ENCODE measurements at places on chromosomes 13 and 19.

DNA sequence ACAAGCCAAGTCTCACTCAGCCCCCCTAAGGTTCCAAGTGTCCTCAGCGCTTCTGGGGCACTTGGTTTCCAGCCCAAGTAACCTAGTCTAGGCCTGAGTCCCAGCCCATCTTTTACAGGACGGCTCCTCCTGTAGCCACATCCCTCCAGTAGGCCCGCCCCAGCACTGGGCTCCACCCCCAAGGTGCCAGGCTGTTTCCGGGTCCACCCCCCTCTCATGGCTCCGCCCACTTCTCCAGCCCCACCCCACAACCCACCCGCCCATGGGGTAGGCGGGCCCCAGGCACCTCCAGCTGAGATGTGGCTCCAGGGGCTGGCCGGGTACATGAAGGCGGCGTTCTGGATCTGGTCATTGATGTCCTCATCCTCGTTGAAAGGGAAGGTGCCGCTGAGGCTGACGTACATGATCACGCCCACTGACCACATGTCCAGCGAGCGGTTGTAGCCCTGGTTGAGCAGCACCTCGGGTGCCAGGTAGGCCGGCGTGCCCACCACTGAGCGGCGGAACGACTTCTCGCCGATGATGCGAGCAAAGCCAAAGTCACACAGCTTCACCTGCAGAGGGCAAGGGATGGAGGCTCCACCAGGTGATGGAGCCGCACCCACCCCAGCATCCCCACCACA is 17.2 kb upstream of the DACT3 start:
- DNase-seq, result peak; percentile 65

- DNase-seq, result peak; percentile 36
These were observed 5.8 kb downstream of the SMIM7 start for GRCh38 chr19:16654140-16654539.

GRCh38 chr13:48505597-48506091 is 27.2 kb downstream of the RCBTB2 start:
- peak; percentile 46 for DNase-seq

DNA sequence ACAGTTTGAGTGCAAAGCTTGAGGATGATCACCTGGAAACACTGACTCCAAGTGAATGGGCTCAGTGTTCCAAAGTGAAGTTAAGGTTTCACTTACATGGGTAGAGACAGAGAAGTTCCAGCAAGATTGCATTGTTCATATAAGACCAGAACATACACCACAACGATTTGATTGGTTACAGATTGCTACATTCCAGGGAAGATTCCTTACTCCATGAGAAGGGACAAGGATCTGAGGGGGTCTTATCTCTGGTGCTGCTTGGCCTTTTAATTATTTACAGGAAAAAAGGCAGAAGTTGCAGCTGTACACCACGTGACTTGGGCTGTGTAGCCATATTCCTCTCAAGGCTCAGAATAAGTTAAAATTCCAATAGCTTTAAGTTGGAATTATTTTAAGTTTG is 12.3 kb downstream of the WDFY2 start:
- no peak for DNase-seq

GRCh38 chr13:110869805-110870706 is 44.8 kb downstream of the ANKRD10 start:
- peak; percentile 96 for DNase-seq

DNA sequence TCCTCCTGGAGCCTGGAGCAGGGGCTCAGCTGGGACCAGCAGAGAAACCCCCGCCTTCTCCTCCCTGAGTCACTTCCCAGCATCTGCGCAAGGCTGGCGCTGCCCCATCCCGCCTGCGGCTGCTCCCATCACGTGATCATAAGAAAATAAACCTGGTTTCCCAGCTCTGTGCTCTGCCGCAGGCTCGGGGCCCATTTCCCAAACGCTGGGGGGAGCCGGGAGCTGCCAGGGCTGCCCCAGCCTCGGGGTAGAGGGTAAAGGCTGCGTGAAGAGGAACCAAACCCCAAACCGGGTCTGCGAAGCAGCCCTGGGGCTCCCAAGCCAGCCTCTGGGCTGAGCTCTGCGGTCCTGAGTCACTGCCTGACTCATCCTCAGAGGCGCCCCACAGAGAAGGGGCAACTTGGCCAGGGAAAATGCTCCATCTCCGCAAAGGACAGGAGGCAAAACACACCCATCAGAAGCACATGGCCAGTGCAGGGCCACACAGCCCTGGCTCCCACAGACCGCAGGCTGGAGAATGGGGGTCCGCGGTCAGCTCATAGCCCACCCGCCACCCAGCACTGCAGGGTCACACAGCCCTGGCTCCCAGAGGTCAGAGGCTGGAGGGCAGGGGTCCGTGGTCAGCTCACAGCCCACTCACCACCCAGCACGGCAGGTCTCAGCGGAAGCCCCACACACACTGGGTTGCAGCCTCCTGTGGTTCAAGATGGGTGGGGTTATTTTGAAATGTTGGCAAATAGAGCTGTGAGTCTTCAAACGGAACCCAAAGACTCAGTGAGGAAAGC is 67.1 kb downstream of the RASA3 start:
- DNase-seq, result peak; percentile 90

DNA sequence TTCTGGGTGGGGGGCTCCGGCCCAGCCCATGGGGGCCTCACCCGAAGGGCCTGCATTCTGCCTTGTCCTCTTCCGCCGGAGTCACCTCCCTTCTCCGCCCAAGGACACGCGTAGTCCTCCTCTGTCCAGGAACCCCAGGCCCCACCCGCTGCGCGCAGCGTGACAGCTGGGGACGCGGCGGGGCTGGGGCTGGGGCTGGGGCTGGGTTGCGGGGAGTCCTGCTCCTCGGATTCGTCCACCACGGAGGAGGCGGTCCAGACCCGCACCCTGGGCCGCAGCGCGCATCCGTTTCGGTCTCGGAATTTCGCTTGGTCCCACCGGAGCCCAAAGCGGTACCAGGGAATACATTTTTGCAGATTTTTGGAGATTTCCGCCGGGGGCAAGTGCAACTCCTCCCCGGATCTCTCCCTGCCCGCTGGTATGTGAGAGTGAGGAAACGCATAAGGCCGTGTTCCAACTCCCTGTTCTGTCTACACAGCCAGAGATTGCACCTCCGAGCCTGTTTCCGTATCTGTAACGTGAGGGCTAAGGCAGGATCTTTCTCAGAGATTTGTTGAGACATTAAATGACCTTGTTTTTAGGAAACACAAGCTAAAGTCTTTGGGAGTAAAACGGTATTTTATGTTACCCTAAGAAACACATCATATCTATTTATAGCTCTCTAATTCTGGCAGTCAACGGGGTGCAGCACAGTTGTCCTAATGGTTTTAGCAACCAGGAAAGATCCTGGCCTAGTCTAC is at the start of gene COX7A1:
TSS of gene COX7A1 (minus strand) at position 96 of the 740 bp plus-strand sequence. CDS start at position 56, 40 bp downstream.
- peak; percentile 82 for DNase-seq

GRCh38 chr13:110758195-110758805 is 44.8 kb downstream of the ING1 start:
- peak; percentile 29 for DNase-seq

GRCh38 chr19:55068950-55069864 is 6.3 kb upstream of the RDH13 start:
- DNase-seq, result peak; percentile 68

- DNase-seq, result peak; percentile 87
These were observed 21.5 kb upstream of the GARRE1 start for GRCh38 chr19:34232566-34233481.

DNA sequence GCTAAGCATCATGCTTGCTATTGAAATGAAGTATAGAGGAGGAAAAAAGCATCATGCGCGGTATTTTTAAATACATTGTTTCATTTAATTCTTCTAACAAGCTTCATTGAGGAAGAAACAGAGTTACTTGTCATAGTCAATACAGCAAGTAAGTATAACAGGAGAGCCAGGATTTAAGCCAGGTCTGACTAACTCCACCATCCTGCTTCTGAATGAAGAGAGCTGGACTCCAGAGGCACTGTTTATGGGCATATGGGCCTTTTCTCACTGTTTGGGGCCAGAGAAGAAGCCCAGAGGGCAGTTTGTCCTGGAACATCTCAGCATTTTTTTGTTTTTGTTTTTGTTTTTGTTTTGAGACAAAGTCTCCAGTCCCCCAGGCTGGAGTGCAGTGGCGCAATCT is 7.9 kb downstream of the SAMD4B start:
- DNase-seq, result no peak

GRCh38 chr19:4830768-4831265 is 695 bp downstream of the TICAM1 start:
- no peak for DNase-seq

DNA sequence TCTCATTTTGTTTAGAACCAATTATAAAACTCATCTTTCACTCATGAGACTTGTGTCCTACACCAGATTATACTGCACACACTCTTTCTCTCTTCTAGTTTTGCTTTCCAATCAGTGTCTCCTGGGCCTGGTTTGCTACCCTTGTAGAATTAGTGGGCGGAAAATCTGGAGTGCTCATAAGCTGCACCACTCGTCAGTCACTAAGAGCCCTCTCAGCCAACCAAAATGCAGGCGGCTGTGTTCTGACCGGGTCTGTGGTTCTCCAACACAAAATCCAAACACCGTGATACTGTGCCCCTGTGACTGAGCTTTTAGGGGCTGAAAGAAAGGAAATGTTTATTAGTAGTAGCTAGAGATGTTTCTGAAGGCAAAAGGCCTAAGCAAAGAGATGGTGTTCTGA is 83.7 kb upstream of the OBI1 start:
- DNase-seq, result no peak

DNA sequence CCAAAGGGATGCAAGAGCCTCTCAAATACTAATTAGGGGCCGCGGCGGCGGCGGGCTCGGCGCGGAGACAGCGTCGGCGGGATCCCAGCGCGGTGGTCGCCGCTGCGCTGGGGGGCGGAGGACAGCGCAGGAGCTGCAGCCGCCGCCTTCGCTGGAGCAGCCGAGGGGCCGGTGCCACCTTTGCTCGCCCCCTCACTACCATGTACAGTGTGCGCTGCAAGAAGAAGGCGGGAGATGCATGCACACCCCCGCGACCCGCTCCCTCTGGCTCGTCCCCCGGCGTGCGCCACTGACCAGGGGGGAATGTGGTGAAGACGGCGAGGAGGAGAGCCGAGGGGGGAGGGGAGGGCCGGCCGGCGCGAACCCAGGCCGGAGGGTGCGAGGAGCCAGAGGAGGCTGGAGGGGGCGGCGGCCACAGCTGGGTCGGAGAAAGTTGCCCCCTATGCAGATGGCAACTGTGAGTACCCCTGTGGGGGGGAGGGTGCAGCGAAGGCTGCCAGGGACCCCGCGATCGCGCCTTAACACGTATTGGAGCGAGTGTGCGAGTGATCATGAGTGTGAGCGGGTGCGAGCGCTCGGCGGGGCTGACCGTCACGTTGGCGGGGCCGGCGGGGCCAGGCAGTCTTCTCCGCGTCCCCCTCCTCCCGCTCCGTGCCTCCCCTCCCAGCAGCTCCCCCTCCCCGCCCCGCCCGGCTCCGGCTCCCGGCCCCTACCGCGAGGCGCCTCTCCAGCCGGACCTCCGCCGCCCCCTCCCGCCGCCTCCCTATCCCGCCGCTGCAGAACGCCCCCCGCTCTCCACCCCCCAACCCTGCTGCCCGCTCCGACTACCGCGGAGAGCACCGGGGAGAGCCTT is 808 bp downstream of the SLITRK5 start:
- DNase-seq, result no peak

- no peak for DNase-seq
These were observed 174.1 kb downstream of the ZNF536 start for GRCh38 chr19:30546332-30546731.

DNA sequence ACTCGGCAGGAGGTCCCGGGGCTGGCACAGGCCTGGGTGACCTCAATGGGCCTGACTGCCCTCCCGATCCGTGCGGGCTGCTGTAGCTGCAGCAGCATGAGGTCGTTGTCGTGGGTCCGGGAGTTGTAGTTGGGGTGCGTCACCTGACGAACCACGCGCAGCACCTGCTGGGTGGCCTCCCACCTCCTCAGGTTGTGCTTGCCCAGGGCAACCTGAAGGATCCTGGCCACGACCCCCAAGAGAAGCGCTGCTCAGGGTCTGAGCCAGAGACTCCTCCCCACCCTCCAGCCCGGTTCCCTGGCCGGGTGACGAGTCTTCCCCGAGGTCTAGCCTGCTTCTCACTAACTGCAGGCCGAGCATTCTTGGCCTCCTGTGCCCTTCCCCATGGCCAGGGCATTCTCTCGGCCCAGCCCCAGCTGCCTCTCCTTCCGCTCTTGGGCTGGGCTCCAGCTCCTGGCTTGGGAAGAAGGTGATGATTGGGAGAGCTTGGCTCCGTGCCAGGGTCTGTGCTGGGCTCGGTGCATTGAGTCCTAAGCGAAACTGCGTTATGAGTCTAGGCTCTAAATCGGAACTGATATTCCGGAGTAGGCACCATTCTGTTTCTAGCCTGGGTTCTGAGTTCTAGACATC is 3.1 kb downstream of the KLK14 start:
- no peak for DNase-seq

DNA sequence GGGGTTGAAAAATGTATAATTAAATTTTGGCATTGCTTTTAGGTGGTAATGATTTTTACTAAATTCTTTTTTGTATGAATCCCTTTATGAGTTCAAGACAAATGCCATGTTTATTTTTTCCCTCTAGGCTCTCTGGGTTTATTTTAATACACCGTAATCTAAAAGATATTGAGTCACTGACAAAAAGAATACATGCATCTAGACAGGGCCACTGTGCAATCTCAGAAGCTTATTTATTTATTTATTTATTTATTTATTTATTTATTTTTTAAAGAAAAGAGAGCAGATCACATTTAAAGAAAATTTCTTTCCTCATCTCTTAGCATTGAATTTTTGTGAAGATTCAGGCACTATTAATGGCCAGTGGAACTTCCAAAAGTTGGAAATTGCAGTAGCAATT is 283.9 kb upstream of the SLC10A2 start:
- DNase-seq, result no peak

DNA sequence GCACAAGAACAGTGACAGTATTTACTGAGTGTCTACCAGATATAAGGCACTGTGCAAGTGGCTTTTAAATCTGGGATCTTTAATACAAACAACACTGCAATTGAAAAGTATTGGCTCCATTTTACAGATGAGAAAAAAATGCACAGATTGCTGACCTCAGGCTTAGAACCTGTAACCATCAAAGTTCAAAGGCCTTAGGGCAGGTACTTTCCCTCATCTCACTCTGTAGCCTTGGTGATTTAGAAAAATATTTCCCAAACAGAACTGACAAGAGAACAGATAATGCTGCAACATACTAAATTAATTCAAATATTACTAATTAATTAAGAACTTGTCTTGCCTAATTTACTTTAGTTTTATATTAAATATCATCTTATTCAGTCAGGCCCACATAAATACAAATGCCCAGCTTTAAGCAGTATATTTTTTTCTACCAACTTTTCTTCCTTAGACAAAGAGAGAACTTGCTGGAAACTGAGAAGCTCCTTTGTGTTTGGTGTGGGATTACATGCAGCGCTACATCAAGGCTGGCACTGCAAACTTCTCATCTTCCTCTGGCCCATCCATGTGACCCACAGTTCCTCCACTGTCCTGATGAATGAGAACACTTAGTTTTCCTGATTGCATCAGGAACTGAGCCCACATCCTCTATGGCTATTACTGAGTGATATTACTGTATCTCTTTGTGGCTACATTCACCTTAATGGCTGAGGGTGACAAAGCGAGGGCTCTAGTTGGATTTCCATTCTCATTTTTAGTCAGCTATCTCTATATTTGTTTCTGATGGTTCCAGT is 302.1 kb downstream of the ENOX1 start:
- no peak for DNase-seq

GRCh38 chr19:3392480-3392879 is 26.1 kb downstream of the NFIC start:
- DNase-seq, result no peak

- no peak for DNase-seq
These were observed 75.6 kb downstream of the SPRY2 start for GRCh38 chr13:80265348-80265747.
